Kidney (tissue), 22 donors: ENCODE measurements at places on chromosomes 6 and 20.

GRCh38 chr20:35597186-35597585 is 18.4 kb upstream of the SPAG4 start:
- DNase-seq = no peak

DNA sequence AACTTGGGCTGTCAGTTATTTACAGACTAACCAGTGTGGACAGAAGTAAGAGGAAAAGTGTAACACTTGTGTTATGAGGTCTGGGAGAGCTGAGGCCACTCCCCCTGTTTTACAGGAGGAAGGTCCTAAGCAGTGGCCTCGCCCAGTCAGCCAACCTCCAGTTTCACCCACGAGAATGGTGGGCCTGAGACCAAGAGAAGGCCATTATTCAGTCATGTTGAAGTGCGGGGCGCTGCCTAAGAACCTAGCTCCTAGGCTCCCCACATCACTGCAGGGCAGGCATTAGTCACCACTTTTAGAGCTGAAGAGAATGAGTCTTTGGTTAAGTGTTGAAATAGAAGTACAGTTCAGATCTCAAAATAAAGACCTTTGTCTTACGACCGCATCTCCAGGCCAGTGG is 27.9 kb downstream of the CDYL start:
- no peak for DNase-seq

DNA sequence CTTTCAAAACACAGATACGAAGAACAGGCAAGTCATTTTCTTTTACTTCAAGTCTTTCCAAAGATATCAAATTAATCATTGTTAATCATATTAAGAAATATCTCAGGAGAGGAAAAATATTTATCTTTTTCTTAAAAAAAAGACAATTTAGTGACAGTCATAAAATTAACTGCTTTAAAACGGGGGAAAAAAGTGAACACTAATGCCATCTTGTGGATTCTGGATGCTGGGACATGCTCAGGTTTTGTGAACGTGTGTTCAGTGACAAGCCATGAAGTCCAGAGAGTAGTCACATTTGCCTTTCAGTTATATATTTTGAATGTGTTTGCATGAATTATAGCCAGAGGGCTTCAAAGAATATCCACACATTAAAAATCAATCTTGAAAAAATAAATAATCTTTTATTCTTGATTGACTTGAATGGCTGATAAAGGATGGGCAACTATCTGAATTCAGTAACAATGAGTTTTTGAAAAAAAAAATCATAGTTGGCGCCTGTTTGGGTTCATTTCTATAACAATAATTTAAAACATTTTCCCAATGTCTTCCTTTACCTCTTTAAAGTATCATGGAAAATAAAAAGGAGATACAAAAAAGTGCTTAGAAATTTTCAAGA is 74.7 kb upstream of the NOX3 start:
- no peak for DNase-seq

GRCh38 chr6:15160812-15161211 is 85.1 kb upstream of the JARID2 start:
- DNase-seq = no peak

GRCh38 chr20:38725931-38726803 is 1.9 kb downstream of the SLC32A1 start:
- DNase-seq = peak; percentile 90

DNA sequence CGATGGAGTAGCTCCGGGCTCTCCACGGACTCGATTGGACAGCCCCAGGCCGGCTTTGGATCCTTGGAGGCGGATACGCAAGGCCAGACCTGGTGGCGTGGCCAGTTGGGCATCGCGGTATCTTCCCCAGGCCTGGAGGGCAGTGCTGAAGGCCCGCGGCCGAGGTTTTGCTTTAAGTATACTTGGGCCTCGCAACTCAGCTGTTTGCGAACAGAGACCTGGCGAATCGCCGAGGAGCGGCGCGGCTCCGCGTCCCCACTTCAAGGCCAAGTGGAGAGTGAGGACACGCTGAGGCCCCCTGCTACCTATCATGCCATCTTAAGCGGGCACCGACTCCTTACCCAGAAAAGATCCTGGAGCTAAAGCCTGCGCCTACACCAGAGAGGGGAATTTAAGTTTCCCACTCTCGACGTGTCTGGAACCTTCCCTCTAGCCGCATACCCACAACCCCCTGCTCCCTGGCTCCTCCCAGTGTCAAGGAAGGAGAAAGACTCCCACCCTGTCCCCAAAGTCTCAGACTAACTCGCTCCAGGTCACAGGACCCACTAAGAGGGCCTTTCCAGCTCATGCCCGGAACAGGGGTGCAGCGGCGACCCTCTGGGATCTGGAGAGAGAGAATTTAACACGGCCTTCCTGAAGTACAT is 4.1 kb downstream of the LINC00237 start:
- peak; percentile 31 for DNase-seq

GRCh38 chr20:63310265-63310991 is 17.4 kb downstream of the COL20A1 start:
- no peak for DNase-seq

- DNase-seq = no peak
Observed at GRCh38 chr6:1187293-1188131, 124.4 kb upstream of the FOXQ1 start.

- DNase-seq = no peak
Observed at GRCh38 chr6:119757467-119757866, 407.9 kb upstream of the MAN1A1 start.

DNA sequence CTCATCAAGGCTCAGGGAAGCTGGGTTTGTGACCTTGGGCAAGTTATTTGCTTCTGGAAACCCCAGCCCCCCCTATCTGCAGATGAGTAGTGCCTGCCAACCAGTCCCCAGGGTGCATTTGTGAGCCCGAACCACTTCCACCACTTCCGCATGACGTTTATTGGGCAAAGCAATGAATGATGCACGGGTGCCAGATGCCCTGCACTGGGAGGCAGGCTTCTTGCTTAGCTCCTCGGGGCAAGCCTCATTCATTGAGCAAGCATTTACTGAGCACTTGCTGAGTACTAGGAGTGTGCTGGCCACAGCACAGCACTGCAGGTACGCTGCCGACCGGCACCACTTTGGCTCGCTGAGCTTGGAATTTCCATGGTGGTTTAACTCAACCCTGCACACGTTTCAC is 60.2 kb downstream of the GNAS-AS1 start:
- DNase-seq = no peak

DNA sequence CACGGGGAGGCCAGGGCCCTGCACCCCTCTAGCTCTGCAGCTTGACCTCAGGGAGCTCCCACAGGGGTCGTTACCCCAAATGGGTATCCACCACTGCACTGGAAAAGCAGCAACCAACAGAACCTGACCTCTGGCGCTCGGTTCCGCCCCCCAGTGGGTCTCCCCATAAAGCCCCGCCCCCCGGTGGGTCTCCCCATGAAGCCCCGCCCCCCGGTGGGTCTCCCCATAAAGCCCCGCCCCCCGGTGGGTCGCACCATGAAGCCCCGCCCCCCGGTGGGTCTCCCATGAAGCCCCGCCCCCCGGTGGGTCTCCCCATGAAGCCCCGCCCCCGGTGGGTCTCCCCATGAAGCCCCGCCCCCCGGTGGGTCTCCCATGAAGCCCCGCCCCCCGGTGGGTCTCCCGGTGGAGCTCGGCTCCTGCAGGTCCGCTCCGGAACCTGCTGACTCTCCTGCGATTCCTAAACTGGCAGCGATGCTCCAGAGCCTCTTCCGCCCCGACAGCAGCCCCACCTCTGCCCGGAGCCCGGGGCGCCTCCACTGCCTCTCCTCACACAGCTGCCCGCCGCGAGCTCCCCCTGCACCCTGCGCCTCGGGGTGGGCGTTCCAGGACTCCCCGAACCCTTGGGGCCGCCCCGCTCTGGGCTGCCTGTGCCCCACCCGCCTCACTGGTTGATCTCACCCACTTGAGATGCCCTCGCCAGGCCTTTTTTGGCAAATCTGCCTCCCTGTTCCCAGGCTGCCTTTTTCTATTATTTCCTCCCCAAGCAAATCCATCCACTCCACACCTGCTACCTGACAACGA is 12.1 kb downstream of the SLC2A4RG start:
- DNase-seq = no peak

GRCh38 chr6:89081129-89081422 is 525 bp downstream of the PNRC1 start:
- no peak for DNase-seq

- DNase-seq = no peak
Observed at GRCh38 chr20:10516529-10516928, 81.4 kb downstream of the SLX4IP start.

DNA sequence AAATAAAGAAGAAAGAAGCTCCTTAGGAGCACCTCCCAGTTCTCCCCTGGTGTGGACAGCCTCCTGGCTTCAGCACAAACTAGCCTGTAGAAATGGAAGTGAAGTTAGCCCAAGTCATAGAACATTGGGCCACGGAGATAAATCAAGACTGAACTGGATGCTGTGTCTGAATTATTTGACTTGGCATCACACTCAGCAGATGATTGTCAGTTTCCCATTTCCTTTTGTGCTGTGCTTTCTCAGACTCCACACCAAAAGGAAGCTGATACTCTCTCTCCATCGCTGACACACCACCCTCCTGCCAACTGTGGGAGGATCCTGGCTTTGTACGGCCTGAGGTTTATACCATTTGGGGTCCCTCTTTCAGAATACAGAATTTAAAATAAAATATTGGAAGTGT is 209.8 kb downstream of the TFAP2A start:
- peak; percentile 22 for DNase-seq

DNA sequence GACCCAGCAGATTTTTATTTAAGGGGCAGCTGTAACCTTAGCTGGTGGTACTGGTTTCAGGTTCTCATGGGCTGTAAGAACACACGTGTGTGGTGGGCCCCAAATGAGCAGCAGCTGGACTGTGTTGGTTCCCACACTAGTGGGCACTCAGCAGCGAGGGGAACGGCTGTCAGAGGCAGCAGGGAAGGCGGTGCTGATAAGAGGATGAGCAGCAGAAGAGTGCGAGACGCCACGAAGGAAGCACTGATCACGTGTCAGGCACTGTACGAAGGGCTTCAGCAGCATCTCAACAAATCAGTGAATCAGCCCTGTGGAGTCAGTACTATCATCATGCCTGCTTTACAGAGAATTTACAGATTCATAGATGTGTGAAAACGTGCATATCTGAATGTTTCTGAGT is 41.0 kb upstream of the EMILIN3 start:
- DNase-seq = no peak

DNA sequence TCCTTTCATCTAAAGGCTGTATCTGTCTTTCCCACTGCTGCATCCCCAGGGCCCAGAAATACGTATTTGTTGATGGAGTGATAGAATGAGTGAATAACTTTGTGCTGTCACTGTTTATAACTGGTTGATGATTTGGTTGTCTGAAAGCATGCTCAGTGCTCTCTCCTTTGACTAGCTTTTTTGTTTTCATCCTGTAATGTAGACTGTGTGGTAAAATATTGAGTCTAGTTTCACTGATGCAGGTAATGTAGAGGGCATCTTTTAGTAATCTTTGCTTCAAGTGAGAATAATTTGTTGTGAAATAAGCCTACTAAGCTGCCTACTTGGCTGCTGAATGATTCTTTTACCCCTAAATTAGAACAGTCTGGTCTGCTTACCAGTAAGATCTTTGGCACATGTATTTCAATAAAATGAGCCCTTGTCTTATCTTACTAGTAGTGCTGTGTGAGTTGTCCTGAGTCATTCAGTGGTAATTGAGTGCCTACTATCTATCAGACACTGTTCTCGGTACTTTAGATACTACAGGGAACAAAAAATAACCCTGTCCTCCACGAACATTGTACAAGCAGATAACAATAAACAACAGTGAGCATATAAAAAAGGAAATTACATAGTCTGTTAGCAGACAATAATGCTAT is 39.9 kb downstream of the MAPK14 start:
- DNase-seq = no peak

DNA sequence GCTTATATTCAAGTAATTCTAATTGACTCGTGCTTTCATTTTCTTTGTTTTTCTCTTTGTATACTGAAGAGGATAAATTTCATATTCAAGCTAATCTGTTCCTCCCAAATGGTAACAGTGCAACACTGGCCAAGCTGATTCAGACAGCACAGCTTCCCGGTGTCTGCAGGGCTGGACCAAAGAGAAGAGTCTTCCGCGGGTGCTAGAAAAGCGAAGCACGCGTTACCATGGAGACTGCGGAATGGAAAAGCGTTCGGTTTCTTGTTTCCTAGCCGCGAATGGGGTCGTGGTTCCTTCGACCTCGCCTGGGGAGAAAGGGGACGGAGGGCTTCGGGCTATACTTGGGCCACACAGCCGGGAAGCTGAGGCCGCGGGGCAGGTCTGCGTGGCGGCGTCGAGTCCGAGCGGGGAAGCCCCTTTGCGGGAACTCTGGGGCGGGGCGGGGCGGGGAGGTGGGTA is 6.2 kb upstream of the ZNF311 start:
- DNase-seq = peak; percentile 70

GRCh38 chr6:78132671-78133410 is 480.0 kb downstream of the MEI4 start:
- no peak for DNase-seq

DNA sequence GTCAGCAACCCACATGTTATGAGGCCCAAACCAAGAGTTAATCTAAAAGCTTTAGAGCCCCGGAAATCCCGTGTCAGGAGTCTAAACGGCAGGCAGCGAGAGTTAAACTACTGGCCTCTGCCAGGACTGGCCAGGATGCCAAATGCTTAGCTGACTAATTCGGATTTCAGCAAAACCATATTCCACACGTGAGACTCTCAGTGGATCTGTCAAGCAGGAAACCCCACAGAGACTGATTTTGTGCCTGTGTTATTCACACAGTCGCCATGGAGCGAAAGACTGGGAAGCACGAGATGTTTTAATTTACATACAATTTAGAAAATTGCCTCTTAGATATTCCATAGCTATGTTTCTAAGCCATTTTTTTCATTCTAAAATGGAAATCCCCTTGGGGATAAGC is 152.9 kb downstream of the RNASET2 start:
- DNase-seq = no peak

- DNase-seq = no peak
Observed at GRCh38 chr20:63291811-63292210, 1.2 kb upstream of the COL20A1 start.

- DNase-seq = peak; percentile 91
Observed at GRCh38 chr6:34514593-34515472, 41.3 kb downstream of the SPDEF start.

GRCh38 chr20:49890471-49891361 is 24.6 kb downstream of the SPATA2 start:
- peak; percentile 70 for DNase-seq

- DNase-seq = no peak
Observed at GRCh38 chr20:2602746-2603145, 49.7 kb upstream of the NOP56 start.

- DNase-seq = no peak
Observed at GRCh38 chr6:164547076-164547475, 762.3 kb downstream of the C6orf118 start.

GRCh38 chr6:33428966-33429749 is 9.3 kb downstream of the SYNGAP1 start:
- DNase-seq = no peak

DNA sequence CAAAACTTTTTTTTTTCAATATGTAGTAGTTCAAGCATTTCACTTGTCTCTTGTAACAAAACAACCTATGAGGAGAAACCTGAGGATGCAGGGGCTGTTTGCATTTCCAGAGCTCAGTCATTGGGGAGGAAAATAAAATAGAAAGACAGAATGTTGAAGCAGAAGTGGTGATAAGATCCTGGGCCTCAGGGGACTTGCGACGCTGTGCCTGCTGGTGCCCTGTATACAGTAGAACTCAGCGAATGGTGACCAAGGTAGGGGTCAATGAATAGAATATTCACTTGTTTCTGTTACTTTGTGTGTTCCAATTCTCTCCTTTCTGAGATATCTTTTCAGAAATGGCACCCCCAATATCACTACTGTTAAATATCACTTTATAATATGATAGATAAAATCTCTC is 271.6 kb downstream of the FARS2 start:
- DNase-seq = no peak
